Stimulated activated CD8-positive, alpha-beta memory T cell treated with anti-CD3 and anti-CD28 coated beads, Interleukin-4, amount 100 ng/mL, for 24 hours (primary cell): ENCODE measurements at places on chromosomes 16 and 17.

GRCh38 chr17:14393723-14394122 lies 92.8 kb downstream of the HS3ST3B1 start:
- DNase-seq, result no peak

DNA sequence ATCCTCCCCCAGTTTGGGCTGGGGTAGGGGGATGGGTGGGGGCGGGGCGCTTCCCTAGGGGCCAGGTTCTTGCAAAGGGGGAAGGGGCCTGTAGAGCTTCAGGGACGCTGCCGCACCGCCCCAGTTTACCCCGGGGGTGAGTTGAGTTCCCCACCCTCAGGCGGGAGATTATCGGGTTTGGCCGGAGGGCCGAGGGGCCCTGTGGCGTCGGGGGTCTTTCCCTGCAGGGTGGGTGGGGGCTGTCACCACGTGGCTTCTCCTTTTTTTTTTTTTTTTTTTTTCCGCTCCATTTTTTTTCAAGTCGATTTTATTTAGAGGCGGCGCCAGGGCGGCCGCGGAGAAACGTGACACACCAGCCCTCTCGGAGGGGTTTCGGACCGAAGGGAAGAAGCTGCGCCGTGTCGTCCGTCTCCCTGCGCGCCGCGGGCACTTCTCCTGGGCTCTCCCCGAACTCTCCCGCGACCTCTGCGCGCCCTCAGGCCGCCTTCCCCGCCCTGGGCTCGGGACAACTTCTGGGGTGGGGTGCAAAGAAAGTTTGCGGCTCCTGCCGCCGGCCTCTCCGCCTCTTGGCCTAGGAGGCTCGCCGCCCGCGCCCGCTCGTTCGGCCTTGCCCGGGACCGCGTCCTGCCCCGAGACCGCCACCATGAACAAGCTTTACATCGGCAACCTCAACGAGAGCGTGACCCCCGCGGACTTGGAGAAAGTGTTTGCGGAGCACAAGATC lies at the start of gene IGF2BP1:
Gene IGF2BP1 (plus strand): TSS at position 283 of the 724 bp plus-strand sequence. CDS start 361 bp downstream, at position 644.
- DNase-seq, result no peak

DNA sequence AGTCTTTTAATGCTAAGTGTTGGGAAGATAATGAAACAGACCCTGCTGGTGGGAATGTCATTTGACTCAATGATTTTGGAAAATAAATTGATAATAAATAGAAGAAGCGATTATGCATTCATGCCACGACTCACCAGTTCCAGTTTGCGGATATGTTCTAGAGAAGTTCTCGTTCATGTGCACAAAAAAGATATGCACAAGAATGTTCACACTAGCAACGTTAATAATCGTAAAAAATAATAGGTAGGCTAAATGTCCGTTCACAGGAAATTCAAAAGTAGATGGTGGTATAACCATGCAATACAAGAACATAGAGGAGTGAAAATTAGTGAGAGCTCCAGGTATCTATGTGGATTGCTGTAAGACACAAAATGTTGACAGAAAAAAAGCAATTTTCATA lies 59.8 kb downstream of the NACA2 start:
- no peak for DNase-seq

GRCh38 chr17:21253646-21254441 lies 634 bp upstream of the NATD1 start:
- no peak for DNase-seq

DNA sequence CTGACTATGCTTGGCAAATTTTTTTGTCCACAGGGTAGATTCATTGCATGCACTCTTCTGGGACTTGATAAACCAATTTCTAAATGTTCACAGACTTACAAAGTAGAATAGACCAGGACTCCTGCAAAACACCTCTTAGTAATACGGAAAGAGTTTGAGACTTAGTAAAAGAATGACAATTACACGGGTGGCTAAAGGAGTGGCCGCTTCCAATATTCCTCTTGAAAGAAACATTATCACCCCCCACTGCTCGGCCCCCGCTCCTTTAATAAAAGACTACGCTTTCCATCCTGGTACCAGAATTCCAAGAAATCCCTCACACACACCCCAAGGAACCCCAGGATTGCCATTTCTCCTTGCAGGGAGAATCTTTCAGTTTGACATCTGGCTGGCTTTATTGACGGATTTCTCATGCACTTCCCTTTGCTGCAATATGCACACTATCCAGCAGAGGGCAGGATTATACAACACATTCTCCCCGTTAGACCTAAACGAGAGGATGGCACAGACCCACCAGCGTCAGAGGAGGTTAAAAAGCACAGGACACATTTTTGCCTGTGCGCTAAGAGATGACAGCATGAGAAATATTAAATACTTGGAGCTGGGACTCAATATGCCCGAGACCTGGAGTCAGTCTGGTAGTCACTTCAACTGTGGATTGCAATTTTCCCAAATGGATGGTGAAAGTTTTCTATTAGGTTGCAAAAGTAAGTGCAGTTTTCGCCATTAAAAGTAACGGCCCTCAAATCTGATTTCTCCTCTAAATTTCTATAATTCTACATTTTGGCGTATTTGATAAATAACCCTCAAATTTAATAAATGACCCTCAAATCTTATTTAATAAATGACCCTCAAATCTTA lies 46.6 kb upstream of the NUDT7 start:
- DNase-seq, result peak; percentile 32

DNA sequence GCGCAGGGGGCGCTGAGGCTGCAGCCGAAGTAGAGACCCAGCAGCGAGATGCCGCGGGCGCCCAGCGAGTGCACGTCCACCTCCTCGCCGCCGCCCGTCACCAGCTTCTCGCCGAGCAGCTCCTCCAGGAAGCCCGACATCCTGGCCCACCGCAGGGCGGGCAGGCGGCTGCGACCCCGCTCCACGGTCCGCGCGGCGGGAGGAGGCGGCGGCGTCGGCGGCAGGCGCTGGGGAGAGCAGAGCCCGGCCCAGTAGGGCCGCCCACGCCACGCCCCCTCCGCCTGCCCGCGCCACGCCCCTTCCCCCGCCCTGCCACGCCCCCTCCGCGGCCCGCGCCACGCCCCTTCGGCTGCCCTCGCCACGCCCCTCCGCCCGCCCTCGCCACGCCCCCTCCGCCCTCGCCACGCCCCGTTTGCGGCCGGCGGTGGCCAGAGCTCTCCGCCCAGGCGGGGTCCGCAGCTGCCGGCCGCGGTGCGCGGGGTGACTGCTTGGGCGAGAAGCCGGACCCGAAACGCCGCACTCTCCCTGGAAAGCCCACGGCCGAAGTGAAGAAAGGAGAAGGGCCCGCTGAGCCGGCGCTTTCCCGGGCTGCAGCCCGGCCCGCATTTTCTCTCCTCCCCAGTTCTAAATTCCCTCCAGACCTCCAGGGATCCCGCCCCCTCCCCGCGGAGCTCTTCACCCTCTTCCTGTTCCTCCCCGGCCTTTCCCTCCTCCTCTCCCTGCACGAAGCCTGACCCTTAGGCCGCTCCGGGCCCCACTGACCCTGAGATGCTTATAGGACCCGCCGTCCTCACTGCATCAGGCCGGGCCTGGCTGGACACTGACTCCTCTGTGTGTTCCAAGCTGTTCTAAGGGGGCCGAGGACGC lies at the start of gene NXN:
Gene NXN (minus strand): TSS at position 238 of the 867 bp plus-strand sequence.
- DNase-seq, result peak; percentile 82

GRCh38 chr17:74840989-74841666 lies 18.6 kb downstream of the GRIN2C start:
- no peak for DNase-seq

- DNase-seq, result no peak
Measured at GRCh38 chr16:88526906-88527185, 43.4 kb upstream of the ZC3H18 start.

GRCh38 chr17:62670202-62670821 lies 42.8 kb downstream of the MRC2 start:
- DNase-seq, result no peak
